Cerebellum (tissue), 4 donors: ENCODE measurements at places on chromosomes 16 and 17. TPM values are rescaled to one million over a fixed set of nuclear protein-coding genes. Genes with fewer than 3 reads are reported as not detected.

The HOXB1 gene
- not detected for total RNA-seq

The MKS1 gene
- total RNA-seq: 20.8 TPM

The NUDT7 gene
- total RNA-seq: 3.7 TPM

The CMTM2 gene
- total RNA-seq: not detected

The CTF1 gene
- total RNA-seq: 0.36 TPM

The CLEC19A gene
- total RNA-seq: 0.27 TPM

The TVP23A gene
- total RNA-seq: 12.2 TPM

The SRSF1 gene
- total RNA-seq: 310 TPM

The SDR42E1 gene
- total RNA-seq: 0.82 TPM

The TMEM107 gene
- 28.3 TPM for total RNA-seq
